Thoracic aorta (tissue), 2 donors: ENCODE measurements at places on chromosomes 13 and 19. TPM values are rescaled to one million over a fixed set of nuclear protein-coding genes. Genes with fewer than 3 reads are reported as not detected.

DNA sequence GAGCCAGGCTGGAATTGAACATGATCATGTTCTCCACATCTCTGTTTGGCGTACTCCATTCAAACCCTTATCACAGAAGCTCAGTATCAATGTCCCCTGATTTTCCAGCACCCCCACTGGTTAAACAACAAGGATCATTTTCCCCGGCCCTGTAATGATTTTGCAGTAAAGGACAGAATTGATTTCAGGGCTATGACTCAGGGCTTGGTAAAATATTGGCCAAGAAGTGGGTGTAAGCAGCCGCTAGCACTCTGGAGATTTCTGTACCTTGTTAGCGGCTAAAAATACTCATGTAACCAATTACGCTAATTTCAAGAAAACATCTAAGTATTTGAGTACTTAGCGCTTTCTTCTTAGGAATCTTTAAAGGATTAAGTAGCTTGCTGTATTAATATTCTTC lies 69.5 kb upstream of the FNDC3A start:
- H3K4me1 ChIP-seq = peaks cover 13% of the 10 kb centered on the region
- DNase-seq = no peak
- no peaks in the 10 kb centered on the region for H3K27me3 ChIP-seq
- H3K27ac ChIP-seq = no peak overlapping the region

- no peak for DNase-seq
- H3K36me3 ChIP-seq = no peaks in the 10 kb centered on the region
- no peaks in the 10 kb centered on the region for H3K4me1 ChIP-seq
- H3K27ac ChIP-seq = no peak overlapping the region
- no peak overlapping the region for H3K4me3 ChIP-seq
Measured at GRCh38 chr19:41000310-41000737, 9.2 kb downstream of the CYP2B6 start.

- no peak for DNase-seq
- H3K4me3 ChIP-seq = no peak overlapping the region
Measured at GRCh38 chr19:44779150-44779549, 1.5 kb downstream of the CBLC start.

GRCh38 chr13:92805766-92806165 lies 420.8 kb upstream of the GPC6 start:
- H3K4me1 ChIP-seq = peaks cover 53% of the 10 kb centered on the region
- H3K4me3 ChIP-seq = peak overlapping the region; percentile 66
- H3K27me3 ChIP-seq = no peaks in the 10 kb centered on the region
- no peaks in the 10 kb centered on the region for H3K36me3 ChIP-seq

GRCh38 chr19:3576696-3577443 lies 4.1 kb downstream of the HMG20B start:
- no peak overlapping the region for H3K27ac ChIP-seq
- no peaks in the 10 kb centered on the region for H3K27me3 ChIP-seq
- peak overlapping the region; percentile 56 for H3K4me3 ChIP-seq
- H3K36me3 ChIP-seq = no peaks in the 10 kb centered on the region

DNA sequence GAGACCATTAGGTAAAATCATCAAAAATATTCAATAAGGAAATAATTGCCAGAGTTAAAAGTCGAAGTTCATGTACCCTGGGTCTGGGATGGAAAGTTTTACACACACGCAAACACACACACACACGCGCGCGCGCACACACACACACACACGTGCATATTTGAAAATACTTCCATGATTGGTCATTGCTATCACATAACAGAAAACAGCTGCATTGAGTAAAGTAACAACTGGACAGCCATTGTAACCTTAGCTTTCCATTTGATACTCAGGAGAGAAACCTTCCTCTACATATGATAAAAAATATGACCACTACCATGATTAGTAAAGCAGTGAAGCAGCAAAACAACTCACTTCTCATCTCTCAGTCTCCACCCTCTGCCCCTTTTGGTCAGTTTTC lies 490.0 kb upstream of the SGCG start:
- no peaks in the 10 kb centered on the region for H3K36me3 ChIP-seq
- DNase-seq = no peak
- H3K4me1 ChIP-seq = no peaks in the 10 kb centered on the region
- H3K4me3 ChIP-seq = no peak overlapping the region

DNA sequence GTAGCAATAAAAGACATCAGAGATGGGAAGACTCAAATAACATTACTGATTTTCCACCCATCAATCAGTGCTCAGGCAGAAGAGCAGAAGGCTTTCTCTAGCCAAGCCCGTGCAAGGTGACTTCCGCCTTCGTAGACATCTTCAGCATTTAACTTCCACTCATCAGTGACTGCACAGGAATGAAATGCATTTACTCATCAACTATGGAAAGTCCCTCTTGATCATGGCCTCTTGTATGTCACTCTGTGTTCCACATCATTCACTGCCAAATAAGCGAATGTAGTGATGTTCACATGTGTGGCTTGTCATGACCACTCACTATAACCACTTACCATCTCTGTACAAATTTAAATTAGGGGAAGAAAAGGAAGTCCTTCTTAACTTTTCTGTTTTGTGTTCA lies 49.4 kb downstream of the SACS start:
- no peak overlapping the region for H3K4me3 ChIP-seq
- H3K36me3 ChIP-seq = no peaks in the 10 kb centered on the region
- H3K27ac ChIP-seq = no peak overlapping the region
- no peak for DNase-seq

DNA sequence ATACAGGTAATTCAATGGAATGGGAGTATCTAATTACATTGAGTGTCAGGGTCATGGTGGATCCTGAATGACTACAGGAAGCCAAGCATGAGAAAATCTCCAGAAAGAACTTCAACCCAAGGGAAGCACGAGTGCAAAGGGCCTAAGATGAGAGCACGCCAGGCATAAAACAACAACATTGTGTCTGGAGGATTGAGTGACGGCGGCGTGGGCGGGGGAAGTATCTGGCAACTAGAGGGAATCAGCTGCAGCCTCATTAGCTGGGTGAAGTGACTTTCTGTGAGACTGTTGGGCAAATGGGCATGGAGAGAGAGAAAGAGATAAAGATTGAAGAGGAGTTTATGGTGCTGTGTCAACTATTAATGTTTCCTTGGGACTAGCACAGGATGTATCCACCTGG lies 194.3 kb downstream of the GPC6 start:
- no peaks in the 10 kb centered on the region for H3K27me3 ChIP-seq
- no peak overlapping the region for H3K4me3 ChIP-seq
- no peak overlapping the region for H3K27ac ChIP-seq
- H3K36me3 ChIP-seq = no peaks in the 10 kb centered on the region
- DNase-seq = no peak

DNA sequence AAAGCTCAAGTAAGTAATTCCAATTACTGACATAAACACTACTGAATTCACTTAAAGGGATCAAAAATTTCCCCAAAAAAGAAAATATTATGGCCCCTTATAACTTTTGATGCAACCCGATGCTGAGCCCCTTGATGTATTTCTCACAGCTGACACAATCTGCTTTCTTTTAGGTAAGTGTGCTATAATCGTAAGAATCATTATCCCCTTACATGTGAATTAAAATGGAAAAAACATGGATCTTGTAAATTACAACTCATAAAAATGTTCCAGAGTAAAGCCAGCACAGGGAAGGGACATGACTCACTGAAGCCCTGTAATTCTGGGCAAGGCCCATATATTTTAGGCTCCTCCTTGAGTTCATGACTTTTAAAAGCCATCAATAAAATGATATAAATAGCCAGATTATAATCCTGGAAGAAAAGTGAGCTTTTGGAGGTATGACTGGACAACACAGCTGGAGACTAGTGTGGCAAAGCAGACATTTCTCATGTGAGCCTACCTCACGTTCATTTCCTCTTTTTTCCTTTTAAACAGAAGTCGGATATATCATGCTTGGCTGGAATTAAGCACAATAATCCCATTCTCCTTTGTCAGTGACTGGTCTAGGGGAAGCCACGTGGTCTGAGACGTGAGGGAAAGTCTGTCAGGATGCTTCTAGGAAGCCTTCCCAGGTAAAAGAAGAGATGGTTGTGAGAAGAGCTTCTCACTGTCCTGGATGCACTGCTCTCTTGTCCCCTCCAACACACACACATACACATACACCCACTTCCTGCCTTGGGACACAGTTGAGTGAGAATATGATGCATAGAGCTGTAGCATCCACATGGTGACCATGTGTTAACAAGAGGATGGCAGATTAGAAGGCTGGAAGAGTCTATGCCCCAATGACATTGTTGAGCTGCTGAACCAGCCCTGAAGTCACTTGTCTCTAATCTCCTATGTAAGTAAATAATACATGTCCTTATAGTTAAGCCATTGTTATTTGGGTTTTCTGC lies 165.4 kb downstream of the RGCC start:
- no peak overlapping the region for H3K4me3 ChIP-seq
- no peaks in the 10 kb centered on the region for H3K36me3 ChIP-seq
- H3K4me1 ChIP-seq = peaks cover 17% of the 10 kb centered on the region
- DNase-seq = no peak
- H3K27me3 ChIP-seq = no peaks in the 10 kb centered on the region
- H3K27ac ChIP-seq = peak overlapping the region; percentile 80

- no peaks in the 10 kb centered on the region for H3K36me3 ChIP-seq
- H3K27me3 ChIP-seq = no peaks in the 10 kb centered on the region
- no peak for DNase-seq
- H3K27ac ChIP-seq = no peak overlapping the region
- H3K4me1 ChIP-seq = no peaks in the 10 kb centered on the region
- H3K4me3 ChIP-seq = no peak overlapping the region
Measured at GRCh38 chr13:55654243-55654642, 1486.5 kb upstream of the PRR20A start.

DNA sequence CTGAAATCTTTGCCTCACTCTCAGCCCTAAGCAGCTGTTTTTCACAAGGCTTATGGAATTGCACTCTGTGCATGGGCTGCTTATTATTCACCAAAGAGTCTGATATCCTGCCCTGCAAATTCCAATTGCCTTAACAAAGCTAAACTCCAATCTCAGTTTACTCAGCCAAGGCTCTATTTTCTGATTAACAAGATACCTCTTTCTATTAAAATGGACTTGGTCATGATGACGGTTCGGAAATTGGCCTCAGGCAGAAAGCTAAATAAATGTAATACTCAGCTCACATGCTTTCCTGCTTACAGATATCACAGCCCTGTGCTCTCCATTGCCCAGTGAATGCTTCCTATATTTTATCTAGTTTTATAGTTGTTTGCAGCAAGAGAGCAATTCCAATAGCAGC lies 1270.8 kb downstream of the PCDH9 start:
- no peaks in the 10 kb centered on the region for H3K27me3 ChIP-seq
- no peak overlapping the region for H3K27ac ChIP-seq
- H3K4me3 ChIP-seq = no peak overlapping the region
- H3K36me3 ChIP-seq = no peaks in the 10 kb centered on the region

DCT gene
- total RNA-seq = not detected

WDR88 gene
- not detected for total RNA-seq

ICAM5 gene
- 0.41 TPM for total RNA-seq

DNA sequence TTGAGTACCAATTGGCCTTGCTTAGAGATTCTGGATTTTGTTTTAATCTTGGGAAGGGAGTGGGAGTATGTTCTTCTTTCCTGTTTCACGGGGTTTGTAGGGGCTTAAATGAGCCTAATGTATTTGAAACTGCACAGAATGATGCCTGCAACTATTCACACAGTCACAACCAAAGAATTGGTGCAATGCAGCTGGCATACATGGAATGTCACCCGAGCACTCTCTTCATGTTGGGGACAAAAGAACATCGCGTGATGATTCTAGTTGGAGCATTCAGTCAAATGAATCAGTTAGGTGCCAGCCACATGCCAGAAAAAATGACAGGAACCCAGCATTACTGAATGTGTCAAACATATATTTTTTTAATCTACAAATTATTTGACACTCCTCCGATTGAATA lies 22.1 kb downstream of the STARD13 start:
- no peaks in the 10 kb centered on the region for H3K27me3 ChIP-seq
- H3K4me1 ChIP-seq = no peaks in the 10 kb centered on the region
- no peak for DNase-seq
- H3K36me3 ChIP-seq = no peaks in the 10 kb centered on the region
- no peak overlapping the region for H3K27ac ChIP-seq

ADM5 gene
- total RNA-seq = 2.8 TPM

- no peaks in the 10 kb centered on the region for H3K27me3 ChIP-seq
- DNase-seq = no peak
- no peak overlapping the region for H3K4me3 ChIP-seq
- peaks cover 4% of the 10 kb centered on the region for H3K36me3 ChIP-seq
- no peak overlapping the region for H3K27ac ChIP-seq
- H3K4me1 ChIP-seq = no peaks in the 10 kb centered on the region
Measured at GRCh38 chr13:28173793-28174192, 35.4 kb downstream of the PAN3 start.

PGLYRP1 gene
- total RNA-seq = not detected

GRCh38 chr19:49685845-49686332 lies 3.5 kb upstream of the ADM5 start:
- no peak overlapping the region for H3K27ac ChIP-seq
- no peak for DNase-seq
- no peaks in the 10 kb centered on the region for H3K27me3 ChIP-seq
- H3K4me3 ChIP-seq = no peak overlapping the region

- no peaks in the 10 kb centered on the region for H3K4me1 ChIP-seq
- H3K27me3 ChIP-seq = no peaks in the 10 kb centered on the region
- DNase-seq = no peak
- no peak overlapping the region for H3K27ac ChIP-seq
Measured at GRCh38 chr13:113342820-113343691, 20.9 kb downstream of the GRTP1 start.

- H3K27me3 ChIP-seq = no peaks in the 10 kb centered on the region
- H3K4me1 ChIP-seq = no peaks in the 10 kb centered on the region
- H3K4me3 ChIP-seq = no peak overlapping the region
- DNase-seq = no peak
- H3K36me3 ChIP-seq = no peaks in the 10 kb centered on the region
Measured at GRCh38 chr13:98688373-98688772, 64.1 kb downstream of the SLC15A1 start.

DNA sequence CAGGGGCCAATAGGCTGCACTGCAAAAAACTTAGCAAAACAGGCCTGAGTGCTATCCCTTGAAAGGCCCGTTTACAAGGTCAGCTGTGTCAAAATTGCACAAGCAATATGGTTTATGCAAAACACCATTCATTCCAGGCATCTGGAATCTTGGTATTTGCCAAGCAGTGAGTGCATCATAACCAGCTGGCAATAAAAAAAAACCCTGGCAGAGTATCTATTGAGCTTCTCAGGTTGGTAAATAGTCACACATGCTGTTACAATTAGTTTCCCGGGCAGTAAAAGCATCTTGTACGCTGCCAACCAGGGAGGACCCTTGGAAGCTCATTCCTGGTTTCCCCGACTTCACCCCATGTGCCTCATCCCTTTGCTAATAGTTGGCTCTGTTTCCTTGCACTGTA lies 21.3 kb downstream of the ZNF77 start:
- no peak for DNase-seq
- H3K36me3 ChIP-seq = peaks cover 6% of the 10 kb centered on the region
- H3K4me3 ChIP-seq = no peak overlapping the region
- no peaks in the 10 kb centered on the region for H3K4me1 ChIP-seq
- no peak overlapping the region for H3K27ac ChIP-seq

DNA sequence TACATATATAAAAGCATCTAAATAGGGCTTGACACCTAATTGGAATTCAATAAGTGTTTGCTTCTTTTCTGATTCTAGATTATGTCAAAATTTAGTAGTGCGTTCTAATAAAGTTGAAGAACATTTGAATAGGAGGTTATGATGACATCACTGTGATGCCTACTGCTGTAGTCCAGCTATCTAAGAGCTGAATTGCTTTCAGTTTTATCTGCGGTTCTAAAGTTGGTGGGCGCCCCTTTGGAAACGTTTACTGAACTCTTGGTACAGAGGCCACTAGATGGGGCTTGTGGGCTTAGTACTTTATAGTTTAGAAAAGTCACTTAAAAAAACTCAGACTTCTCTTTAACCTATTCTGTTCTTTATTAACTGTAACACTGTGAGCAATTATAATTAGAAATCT lies 776.9 kb downstream of the GPC5 start:
- H3K27ac ChIP-seq = no peak overlapping the region
- DNase-seq = no peak
- H3K27me3 ChIP-seq = no peaks in the 10 kb centered on the region
- H3K36me3 ChIP-seq = no peaks in the 10 kb centered on the region
- H3K4me3 ChIP-seq = peak overlapping the region; percentile 14
